ENCODE measurements at places on chromosomes 13 and 19.

GRCh38 chr19:19624032-19624570 lies 3.9 kb downstream of the LPAR2 start:
- no peak for DNase-seq

GRCh38 chr13:102318233-102318632 lies 83.6 kb downstream of the FGF14 start:
- no peak for DNase-seq

DNA sequence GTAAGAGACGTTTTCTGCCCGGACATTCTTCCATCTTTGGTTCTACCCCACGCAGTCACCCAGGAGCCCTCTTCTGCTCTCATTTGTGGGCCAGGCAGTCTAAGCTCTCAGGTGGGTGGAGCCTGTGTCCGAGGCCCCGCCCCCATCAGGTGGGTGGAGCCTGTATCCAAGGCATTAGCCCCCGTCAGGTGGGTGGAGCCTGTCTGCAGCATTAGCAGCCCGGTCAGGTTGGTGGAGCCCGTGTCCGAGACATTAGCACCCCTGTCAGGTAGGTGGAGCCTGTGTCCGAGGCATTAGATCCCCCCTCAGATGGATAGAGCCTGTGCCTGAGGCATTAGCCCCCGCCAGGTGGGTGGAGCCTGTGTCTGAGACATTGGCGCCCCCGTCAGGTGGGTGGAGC lies 45.5 kb upstream of the C13orf46 start:
- DNase-seq = no peak

- DNase-seq = no peak
Measured at GRCh38 chr13:31245598-31246373, 46.0 kb downstream of the B3GLCT start.

DNA sequence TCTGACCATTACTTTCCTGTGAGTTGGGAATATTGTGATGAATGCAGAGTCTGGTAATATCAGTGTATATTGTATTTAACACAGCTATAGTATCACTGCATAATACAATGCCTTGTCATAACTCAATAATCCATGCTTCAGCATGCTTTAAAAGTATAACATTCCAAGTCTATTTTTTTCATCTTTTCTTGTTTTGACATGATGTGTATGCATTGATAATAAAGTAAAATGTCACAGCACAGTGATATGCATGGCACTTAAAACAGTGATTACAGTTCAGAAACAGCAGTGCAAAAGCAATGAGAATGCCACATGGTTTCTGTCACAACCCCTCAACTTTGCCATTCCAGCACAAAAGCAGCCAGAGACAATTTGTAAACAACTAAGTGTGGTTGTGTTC lies 17.8 kb downstream of the KATNAL1 start:
- DNase-seq = no peak

Data from T-helper 2 cell treated with Interferon-gamma antibody and Interleukin-4, amounts not matched to agents 5 μg/mL and 100 μg/mL, for 36 hours (primary cell).